CD4-positive, CD25-positive, alpha-beta regulatory T cell (primary cell): ENCODE measurements at places on chromosomes 7 and 10. TPM values are rescaled to one million over a fixed set of nuclear protein-coding genes. Genes with fewer than 3 reads are reported as not detected.

DNA sequence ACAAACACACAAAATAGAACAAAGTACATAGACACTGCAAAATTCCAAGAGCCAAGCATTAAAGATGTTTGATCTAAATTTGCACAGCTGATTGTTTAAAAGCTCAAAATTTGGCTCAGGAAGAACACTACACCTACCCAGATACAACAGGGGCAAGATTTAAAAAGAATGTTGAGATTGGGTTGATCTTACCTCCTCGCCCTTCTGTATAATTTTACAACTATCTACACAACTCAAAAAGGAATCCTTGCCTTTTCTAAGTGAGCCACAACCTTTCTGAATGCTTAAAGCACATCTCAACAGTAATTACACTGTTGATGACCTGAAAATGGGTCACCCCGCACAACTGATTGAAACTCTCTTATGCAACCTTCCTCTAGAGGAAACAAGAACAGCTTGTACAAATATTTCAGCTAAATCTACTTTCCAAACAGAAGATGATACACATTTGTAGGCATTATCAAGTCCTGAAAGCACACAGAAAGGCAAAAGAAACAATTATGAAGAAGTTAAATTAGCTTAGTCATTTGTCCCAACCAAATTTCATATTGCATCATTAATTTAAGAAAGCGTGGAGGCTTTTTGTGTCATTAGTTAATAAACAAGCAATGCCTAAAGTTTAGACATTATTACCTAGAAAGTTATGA is 75.5 kb downstream of the UBE2H start:
- DNase-seq, result no peak
- H3K27ac ChIP-seq, result no peak overlapping the region
- no peaks in the 10 kb centered on the region for H3K27me3 ChIP-seq
- H3K4me1 ChIP-seq, result peaks cover 10% of the 10 kb centered on the region
- H3K4me3 ChIP-seq, result no peak overlapping the region

FAM237B gene
- not detected for total RNA-seq

AKR1B15 gene
- total RNA-seq, result not detected

GRCh38 chr7:8131694-8132605 is 130.0 kb downstream of the ICA1 start:
- H3K27me3 ChIP-seq, result no peaks in the 10 kb centered on the region
- peak overlapping the region; percentile 91 for H3K27ac ChIP-seq
- peak; percentile 83 for DNase-seq

DNA sequence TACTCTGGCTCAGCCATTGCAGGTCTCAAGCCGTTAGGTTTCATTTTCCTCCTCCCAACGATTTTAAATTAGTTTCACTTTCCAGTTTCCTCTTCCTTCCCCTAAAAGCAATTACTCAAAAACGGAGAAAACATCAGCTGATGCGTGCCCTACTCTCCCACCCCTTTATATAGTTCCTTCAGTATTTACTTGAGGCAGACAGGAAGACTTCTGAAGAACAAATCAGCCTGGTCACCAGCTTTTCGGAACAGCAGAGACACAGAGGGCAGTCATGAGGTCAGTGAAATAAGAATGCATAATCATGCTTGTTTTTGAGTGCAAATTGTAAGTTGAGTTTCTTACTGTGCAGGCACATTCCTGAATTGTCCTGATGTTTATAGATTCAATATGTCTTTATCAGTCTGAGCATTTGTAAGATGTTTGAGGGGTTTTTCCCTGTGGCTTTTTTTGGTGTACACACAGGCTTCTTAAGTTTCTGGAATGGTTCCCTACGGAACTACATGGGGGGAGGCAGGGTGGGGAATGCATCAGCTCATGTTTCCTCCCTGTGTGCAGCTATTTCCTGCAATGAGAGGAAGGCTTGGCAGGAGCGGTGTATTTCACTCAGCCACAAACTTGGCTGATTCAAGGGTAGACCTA is at the start of gene IFIT3:
IFIT3 (plus strand) TSS at position 195 of the 639 bp plus-strand sequence; CDS start at position 272, 77 bp downstream.
- peaks cover 34% of the 10 kb centered on the region for H3K4me1 ChIP-seq
- no peaks in the 10 kb centered on the region for H3K36me3 ChIP-seq
- H3K27me3 ChIP-seq, result no peaks in the 10 kb centered on the region
- DNase-seq, result peak; percentile 74
- peak within 1 kb of the TSS; percentile 47 for H3K27ac ChIP-seq

VIM gene
- 1,005 TPM for total RNA-seq

DNA sequence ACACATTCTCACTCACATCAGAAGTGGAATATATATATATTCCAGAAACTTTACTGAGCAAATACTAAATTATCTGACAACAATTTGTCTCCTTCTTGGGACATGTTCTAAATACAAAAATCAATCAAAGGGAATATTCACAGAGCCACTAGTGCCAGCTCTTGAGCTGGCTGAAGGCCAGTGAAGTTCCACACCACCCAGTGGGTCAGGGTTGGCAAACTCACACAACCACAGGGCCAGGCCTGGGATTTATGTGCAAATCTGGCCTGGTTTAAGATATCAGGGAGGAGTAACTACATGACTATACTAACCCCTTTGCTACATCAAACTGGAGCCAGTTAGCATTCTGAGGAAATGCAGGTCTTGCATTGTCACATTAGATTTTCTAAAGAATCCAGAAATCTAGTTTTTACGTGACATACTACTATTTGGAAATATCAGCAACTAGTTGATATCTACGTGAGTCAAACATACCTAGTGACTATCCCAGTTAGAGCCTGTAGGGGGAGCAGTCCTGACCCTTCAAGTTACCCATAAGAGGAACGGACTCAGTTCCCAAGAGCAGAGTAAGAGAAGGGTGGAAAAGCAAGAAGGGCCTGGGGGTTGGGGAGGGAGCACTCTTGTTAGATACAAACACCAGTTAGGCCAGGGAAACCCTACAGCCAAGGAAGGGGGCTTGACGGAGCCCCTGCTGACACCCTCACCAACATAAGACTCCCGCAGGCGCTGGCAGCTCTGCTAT is 600.4 kb downstream of the KCNMA1 start:
- no peak overlapping the region for H3K4me3 ChIP-seq
- H3K36me3 ChIP-seq, result no peaks in the 10 kb centered on the region
- no peak for DNase-seq
- no peak overlapping the region for H3K27ac ChIP-seq
